GM18507 (cell line): ENCODE measurements at places on chromosomes 5 and 9.

DNA sequence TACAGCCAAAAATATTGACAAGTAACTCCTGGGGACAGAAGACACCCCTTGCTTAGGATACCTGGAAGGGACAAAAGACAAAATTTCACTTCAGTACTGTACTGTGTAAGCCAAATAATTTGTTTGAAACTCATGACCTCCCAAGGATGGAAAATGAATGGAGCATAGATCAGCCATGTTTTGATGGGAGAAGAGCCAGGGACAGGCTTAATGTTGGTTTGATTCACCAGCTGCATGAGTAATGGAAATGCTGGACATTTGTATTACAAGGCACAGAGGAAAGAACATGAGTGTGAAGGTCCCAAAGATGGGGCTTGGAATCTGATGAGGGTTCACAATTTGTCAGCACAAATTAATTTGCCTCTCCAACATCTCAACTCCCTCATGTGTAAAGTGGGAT, 122.8 kb downstream of the ENC1 start:
- no peak for DNase-seq

GRCh38 chr9:124273427-124274160, 15.8 kb downstream of the NEK6 start:
- DNase-seq = no peak

DNA sequence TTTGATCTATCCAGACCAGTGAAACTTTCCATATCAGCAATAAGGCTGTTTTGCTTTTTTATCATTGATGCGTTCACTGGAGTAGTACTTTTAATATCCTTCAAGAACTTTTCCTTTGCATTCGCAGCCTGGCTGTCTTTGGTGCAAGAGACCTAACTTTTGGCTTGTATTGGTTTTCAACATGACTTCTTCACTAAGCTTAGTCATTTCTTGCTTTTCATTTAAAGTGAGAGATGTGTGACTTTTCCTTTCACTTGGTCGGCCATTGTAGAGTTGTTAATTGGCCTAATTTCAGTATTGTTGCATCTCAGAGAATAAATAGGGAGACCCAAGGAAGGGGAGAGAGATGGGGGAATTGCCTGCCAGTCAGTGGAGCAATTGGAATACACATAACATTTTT, 26.4 kb upstream of the CMYA5 start:
- DNase-seq = no peak

DNA sequence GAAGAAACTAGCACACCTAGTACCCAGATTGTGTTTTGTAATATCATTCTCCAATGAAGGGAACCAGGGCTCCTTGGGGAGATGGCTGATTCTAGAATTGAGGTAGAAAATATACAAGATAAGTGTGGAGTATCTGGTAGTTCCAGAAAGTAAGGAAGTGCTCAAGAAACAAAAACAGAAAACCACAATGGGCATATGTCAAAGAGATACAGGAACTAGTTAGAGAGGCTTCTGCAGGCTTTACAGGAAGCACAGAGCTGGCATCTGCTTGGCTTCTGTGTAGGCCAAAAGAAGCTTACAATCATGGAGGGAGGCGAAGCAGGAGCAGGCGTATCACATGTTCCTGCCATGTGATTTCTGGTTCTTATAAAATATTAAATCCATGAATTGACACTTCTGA, 105.7 kb upstream of the TMEM161B start:
- DNase-seq = no peak

GRCh38 chr9:92468206-92468605, 14.1 kb downstream of the ASPN start:
- no peak for DNase-seq
